Right hindlimb (tissue), 1 donor: ENCODE measurements at places on chromosomes 1 and 21.
A peak's percentile ranks its signal among the peaks of the same experiment; 100 is the strongest.

GRCh38 chr1:10778640-10779039 is 17.8 kb downstream of the CASZ1 start:
- no peak for DNase-seq

DNA sequence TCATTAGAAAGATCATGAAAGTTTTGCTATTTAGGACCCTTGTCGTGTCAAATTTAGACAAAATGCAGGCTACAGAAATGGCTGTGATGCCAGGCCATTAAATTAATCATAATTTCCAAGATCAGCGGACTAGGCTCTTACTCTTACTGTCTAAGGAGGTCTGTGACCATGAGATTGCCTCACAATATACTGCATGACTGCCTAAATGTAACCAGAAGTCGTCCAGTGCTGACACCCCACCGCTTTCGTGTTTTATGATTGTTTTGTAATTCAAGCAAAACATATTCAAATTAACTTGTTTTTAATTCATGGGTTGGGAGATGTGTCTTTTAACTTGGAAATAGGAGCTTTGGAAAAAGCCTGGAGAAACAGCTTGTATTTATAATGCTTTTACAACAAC is 947.5 kb downstream of the BRINP3 start:
- no peak for DNase-seq

GRCh38 chr1:98053471-98054366 is 132.9 kb upstream of the DPYD start:
- DNase-seq = peak; percentile 77

DNA sequence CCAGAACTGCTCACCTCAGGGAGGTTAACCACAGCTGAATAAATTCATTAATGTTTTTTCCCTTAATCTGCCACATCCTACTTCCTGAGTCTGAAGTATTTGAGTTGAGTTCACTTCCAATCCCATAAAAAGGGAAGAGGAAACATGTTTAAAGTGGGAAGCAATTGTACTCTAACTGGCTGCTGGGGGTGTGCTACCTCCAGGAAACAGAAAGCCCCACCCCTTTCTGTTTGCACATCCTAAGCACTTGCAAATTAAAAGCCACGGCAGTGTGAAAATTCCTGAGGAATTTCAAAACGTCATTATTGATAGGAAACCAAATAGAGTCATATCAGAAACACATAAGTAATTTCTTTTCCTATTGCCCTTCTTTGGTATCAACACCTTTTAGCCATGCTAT is 307.0 kb upstream of the NR5A2 start:
- DNase-seq = no peak

DNA sequence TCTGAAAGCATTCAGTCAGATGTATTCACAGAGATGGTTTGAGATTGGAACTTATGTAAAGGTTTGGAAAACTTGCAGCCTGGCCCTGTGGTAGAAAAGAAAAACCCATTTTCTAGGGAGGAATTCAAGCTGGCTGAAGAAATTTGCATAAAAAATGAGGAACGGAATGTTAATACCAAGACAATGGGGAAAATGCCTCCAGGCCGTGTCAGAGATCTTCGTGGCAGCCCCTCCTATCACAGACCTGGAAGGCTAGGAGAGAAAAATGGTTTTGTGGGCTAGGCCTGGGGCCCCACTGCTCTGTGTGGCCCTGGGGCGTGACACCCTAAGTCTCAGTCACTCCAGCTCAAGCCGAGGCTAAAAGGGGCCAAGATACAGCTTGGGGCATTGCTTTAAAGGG is 26.7 kb downstream of the NME7 start:
- DNase-seq = no peak

DNA sequence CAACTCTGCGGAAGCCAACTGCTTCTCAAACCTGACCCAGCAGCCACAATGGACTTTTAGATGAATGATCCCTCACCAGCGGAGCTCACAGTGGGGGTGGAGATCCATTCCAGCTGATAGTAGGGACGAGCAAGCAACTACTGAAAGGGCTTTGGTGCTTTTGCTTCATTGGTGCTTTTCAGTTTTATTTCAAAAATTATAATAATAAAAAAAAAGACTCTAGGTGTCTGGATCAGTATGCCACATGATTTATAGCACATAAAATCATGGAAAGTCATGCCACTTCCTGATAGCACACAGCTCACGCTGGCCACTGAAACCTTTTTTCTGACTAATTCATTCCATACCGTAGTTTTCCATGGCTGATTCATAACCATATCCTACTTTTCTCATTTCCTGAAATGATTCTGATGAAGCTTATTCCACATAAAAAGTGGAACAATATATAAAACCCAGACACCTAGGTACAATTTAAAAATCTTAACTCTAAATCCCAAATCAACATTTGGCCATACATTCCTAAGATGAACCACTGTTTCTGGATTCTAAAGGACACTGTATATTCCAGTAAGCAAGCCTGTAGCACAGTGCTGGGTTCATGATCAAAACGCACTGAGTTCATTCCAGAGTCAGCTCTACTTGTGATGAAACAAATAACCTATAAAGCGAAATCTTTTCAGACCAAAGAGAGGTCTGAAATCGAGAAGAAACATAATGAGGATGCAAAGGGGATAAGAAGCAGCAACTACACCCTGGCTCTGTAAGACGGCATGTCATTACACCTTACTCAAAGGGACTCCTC is 41.3 kb upstream of the KCNE1 start:
- no peak for DNase-seq

DNA sequence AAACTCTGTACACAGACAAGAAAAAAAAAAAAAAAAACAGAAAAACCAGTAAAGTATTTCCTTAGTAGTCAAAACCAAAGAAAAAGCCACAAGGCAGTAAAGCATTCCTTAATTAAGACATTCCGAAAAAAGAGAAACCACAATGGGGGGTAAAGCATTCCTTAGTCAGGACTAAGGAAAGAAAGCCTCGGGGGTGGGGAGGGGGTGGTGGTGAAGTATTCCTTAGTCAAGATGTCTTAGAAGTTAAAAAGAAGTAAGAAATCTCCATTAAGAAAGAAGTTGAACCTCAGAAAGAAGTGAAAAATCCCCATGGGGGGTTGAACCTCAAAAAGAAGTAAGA is 28.2 kb upstream of the FMO1 start:
- peak; percentile 23 for DNase-seq

- DNase-seq = no peak
Measured at GRCh38 chr21:21132390-21132789, 134.2 kb downstream of the NCAM2 start.

GRCh38 chr1:151476083-151476482 is 16.8 kb upstream of the POGZ start:
- no peak for DNase-seq
